Adrenal gland (tissue), 19 donors: ENCODE measurements at places on chromosomes 5 and 9. TPM values are rescaled to one million over a fixed set of nuclear protein-coding genes. Genes with fewer than 3 reads are reported as not detected.

The KCNMB1 gene
- 1.0 TPM for total RNA-seq

The PCA3 gene
- total RNA-seq, result not detected

- no peak for DNase-seq
These were observed 602 bp upstream of the CD274 start for GRCh38 chr9:5449521-5450358.

GRCh38 chr5:79800979-79801827, 111.6 kb downstream of the CMYA5 start:
- no peak for DNase-seq

- DNase-seq, result no peak
These were observed 694.5 kb upstream of the RIOK2 start for GRCh38 chr5:97877588-97877987.
